ENCODE measurements at places on chromosomes 5 and 9.

GRCh38 chr5:169218861-169219260, 82.1 kb downstream of the SLIT3 start:
- DNase-seq: no peak

DNA sequence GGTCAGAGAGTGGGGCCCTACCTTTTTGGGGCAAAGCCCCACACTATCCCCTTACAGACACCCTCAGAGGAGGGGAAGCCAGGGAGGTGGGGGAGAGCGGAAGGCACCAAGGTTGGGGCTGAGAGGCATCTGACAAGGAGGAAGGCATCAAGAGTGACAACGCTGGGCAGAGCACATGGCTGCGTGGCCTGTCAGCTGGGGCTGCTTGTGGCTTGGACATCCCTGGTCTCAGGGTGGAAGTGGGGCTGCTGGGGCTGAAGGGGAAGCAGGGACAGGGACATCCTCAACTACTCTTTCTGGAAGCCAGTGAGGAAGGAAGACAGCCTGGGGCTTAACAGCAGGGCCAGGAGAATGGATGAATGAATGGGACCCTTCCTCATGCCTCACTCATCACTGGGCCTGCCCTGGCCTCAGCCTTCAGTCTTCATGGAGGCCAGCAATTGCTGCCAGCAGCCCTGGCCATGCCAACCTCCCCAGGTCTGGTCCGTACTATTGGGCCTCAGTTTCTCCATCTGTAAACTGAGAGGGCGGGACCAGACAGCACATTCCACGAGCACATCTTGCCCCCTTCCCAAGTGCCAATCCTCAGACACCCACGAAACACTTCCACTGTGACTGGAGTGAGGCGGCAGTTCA, 993 bp upstream of the RALGDS start:
- no peak for DNase-seq

- DNase-seq: no peak
Measured at GRCh38 chr5:178240341-178240741, 7.7 kb upstream of the PHYKPL start.

DNA sequence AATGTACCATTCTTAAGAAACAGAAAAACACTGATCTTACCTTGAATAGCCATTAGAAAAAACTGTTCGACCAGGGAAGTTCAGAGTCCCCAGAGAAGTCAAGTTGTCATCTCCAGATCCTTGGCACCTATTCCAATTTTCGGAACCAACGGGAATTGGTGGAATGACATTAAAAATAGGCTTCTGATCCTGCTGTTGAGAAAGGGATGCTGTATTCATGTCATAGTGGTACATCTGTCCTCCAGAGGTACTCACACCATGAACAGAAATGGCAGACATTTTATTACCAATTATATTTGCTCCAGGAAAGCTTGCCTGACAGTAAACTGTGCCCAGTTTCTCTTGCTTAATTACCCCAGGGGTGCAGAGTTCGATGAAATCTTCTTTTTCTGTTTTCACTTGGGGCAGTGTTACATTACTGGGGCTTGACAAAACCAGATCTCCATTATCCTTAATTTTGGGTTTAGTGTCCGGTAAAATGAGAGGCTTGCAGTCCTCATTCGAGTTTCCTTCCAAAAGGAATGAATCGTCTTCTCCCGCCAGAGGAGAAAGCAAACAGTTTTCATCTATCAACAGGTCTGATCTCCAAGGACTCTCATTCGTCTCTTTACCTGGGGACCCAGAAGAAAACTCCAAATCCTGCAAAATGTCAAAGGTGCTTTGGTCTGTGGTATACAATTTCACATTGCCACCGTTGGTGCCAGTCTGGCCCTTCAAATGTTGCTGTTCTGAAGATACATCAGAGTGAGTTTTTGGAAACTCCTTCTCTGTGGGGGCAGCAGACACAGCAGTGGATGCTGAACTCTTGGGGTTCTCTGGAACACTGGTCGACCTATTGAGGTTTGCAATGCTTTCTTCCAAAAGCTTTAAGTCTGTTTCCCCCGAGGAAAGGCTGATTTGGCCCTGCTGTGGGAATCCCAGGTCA, 3.6 kb downstream of the NR3C1 start:
- DNase-seq: no peak

GRCh38 chr5:87210743-87211142, 56.9 kb upstream of the RASA1 start:
- no peak for DNase-seq

DNA sequence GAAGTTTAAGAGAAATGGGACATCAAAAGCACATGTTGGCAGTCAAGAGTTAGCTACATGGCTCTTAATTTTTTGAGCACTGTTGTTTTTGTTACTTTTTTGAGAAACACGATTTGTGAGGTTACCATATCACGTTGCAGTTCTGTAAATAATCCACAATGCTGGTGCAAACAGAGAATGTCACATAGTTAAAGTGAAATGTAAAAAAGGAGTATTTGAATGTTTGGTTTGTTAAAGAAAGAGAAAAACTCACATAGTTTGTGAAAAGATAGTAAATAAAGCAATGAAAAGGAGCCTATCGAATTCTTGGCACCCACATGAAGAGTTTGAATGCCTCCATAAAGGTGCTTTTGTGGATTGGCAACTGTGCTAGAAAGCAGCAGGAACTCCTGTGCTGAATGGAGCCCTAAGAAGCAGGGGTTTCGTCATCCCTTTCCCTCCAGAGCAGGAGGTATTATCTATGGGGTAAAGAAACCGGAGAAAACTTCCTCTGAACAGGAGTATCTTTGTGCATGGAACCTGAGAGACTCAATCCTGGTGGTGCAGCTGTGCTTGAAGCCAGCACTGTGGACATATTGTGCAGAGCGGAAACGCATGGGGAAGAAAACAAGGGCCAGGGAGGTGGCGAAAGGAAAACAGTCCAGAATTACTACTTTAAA, 148.5 kb upstream of the OTULINL start:
- DNase-seq: no peak

- DNase-seq: no peak
Measured at GRCh38 chr9:75087289-75087823, 599 bp downstream of the NMRK1 start.
